ENCODE measurements at places on chromosomes 1 and 21.

DNA sequence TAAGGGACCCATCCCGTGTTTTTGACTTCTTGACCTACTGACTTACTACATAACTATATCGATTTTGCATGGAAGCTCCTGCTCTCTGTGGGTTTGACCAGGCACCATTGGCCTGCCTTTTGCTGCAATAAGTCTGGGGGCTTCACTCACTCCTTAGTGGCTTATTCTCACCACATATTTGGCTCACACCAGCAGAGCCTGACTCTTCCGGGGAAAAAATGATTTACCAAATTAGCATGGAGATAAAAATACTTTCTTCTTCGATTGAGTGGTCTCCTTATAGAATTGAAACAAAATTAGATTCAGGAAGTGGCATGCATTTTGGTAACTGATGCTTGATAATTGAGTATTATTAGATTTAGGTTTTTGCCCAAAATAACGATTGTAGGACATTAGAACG lies 129.7 kb downstream of the RUNX1 start:
- no peak for DNase-seq

DNA sequence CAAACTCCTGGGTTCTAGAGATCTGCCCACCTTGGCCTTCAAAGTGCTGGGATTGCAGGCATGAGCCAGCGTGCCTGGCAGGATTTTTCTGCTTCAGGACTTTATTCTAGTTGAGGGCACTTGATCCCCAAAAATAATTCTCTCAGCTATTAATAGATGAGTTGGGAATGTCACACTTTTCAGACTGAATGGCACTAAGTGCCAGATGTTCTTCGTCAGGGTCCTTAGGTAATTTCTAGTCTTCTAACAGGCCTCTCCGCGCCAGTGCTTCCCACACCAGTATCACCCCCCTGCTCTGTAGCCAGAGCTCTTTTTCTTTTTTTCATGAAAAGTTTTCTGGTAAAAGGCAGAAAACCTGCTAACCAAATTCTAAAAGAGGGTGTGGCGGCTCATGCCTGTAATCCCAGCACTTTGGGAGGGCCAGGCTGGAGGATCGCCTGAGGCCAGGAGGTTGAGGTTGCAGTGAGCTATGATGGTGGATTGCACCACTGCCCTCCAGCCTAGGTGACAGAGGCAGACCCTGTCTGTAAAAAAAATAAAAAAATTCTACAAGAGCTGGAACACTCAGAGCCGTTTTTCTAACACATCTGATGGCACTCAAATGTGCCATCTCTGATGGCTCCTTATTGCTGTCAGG lies 6.1 kb upstream of the SARS1 start:
- DNase-seq = no peak

GRCh38 chr1:96682056-96682455 lies 39.5 kb upstream of the PTBP2 start:
- DNase-seq = no peak

DNA sequence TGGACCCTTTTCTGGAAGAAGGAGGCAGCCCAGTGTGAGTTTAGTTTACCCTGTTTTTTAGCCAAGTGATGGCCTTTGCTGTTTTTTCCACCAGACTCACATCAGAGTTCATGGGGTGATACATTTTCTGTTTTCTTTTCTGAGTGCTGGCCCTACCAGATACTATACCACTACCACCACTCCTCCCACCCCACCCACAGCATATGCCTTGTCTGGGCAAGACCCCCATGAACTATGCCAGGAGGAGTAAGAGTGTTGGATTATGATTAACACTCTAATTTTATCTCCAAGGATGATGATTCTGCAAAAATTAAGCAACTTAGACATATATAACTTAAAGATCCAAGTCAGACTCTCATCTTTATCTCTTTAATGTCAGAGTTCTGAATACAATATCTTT lies 26.1 kb downstream of the FABP3 start:
- DNase-seq = no peak

- no peak for DNase-seq
Observed at GRCh38 chr21:44551340-44551961, at the start of gene KRTAP10-2. KRTAP10-2 (minus strand) TSS chr21:44551505; CDS start chr21:44551458, 47 bp downstream.

DNA sequence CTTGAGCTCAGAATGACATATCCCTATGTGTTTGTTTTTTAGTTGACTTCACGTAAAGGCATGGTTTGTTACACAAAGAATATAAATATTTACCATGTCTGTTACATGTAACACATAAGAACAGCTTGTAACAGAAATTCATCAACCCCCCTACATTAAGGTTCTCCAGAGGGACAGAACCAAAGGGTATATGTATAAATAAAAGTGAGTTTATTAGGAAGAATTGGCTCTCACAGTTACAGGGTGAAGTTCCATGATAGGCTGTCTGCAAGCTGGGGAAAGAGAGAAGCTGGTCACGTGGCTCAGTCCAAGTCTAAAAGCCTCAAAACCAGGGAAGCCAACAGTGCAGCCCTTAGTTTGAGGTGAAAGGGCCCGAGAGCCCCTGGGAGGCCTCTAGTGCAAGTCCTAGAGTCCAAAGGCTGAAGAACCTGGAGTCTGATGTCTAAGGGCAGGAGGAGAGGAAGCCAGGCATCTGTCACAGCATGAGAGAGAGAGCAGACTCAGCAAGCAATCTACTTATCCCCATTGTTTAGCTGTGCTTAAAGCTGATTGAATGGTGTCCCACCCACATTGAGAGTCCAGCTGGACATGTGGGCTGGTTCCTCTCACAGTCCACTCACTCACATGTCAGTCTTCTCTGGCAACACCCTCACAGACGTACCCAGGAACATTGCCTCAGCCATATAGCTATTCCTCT lies 15.8 kb downstream of the THRAP3 start:
- no peak for DNase-seq

DNA sequence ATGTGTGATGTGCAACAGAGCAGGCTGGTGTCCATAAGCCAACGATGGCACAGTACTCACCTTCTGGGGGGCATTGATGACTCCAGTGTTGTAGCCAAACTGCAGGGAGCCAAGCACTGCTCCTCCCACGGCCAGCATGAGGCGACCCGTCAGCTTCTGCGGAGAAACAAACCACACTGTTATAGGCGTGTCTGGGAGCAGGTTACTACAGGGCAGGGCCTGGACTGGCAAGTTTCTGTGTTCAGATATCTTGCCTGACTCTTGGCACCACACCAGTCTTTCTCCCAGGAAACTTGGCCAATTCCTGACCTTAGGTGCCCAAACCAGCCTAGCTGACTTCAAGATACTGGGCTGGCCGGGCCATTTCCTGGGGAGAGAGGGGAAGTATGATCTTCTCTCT lies 15.5 kb downstream of the SLC2A1 start:
- no peak for DNase-seq

GRCh38 chr1:23369335-23370013 lies at the start of gene ZNF436:
ZNF436 (minus strand) TSS chr1:23369836; CDS start chr1:23368005, 1,831 bp downstream.
- no peak for DNase-seq

- DNase-seq = no peak
Observed at GRCh38 chr1:156195853-156196252, 1.9 kb downstream of the SLC25A44 start.

GRCh38 chr1:116152950-116153691 lies 41.9 kb downstream of the MAB21L3 start:
- DNase-seq = no peak

DNA sequence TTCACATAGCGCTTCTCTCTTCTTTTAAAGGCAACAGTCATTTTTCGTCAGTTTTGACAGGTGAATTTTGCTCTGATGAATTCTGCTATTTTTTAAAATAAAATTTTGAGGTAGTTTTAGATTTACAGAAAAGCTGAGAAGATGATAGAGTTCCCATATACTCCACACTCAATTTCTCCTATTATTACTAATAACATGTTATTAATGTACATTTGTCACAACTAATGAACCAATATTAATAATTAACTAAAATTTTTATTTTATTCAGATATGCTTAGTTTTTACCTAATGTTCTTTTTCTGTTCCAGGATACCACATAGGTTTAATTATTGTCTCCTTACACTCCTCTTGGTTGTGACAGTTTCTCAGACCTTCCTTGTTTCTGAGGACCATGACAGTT lies 197.0 kb downstream of the ZC3H11B start:
- DNase-seq = no peak

GRCh38 chr21:37525810-37526209 lies 159.2 kb downstream of the DYRK1A start:
- no peak for DNase-seq

- DNase-seq = no peak
Observed at GRCh38 chr1:156162430-156163037, 9.1 kb downstream of the SEMA4A start.

GRCh38 chr1:150180474-150180873 lies 30.8 kb downstream of the PLEKHO1 start:
- no peak for DNase-seq

DNA sequence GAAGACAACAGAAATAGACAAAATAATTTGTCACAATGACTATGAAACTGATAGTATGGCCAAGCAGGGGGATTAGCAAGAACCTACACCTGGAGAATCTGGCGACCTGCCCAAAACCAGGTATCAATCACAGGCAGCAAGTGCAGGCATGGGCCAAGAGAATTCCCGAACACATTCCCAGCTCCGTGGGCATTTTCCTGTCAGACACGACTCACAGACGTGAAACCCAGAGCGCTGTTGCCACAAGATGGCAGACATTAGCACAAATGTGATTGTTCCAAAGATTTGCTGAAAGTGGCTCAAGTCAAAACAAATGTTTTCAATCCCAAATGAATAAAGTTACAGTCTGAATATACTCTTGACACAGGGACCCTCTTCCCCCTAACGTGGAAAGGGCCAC lies 36.8 kb downstream of the HLCS start:
- DNase-seq = no peak

DNA sequence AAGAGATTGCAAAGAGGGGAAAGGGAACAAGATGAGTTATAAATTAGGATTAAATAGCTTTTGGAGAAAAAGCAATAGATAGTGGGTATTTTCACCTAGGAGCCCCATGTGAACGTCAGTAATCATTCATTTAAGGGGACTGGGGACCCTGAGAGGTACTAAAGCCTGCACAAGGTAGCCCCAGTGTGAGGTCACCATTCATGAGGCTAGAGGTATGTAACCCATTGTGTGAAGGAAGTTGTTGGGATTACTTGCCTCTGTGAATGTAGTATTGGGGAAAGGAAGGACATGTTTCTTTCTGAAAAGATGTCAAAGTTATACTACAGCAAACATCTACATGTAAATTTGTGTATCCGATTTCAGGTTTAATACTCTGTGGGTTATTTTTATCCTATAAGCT lies 276.8 kb downstream of the TBX15 start:
- DNase-seq = no peak

GRCh38 chr1:227093309-227093708 lies 153.2 kb downstream of the COQ8A start:
- DNase-seq = no peak

GRCh38 chr1:53686091-53686964 lies 52.6 kb downstream of the GLIS1 start:
- DNase-seq = no peak

DNA sequence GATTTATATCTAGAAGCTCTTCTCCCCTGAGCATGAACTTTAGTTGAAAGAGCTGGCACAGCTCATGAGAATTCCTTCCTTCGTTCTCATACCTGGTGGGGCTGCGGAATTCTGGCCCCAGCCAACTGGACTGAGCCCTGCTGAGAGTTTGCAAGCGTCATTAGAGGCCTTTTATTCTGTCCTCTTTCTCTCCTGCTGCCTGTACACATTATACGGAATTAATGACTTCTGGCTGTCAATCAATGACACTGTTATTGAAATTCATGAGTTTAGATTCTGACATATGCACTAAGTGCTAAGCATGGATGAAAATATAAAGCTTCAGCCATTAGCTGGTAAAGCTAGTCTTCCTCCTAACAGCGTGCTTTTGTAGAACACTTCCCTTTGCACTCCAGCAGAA lies 27.5 kb downstream of the KAZN start:
- DNase-seq = no peak

DNA sequence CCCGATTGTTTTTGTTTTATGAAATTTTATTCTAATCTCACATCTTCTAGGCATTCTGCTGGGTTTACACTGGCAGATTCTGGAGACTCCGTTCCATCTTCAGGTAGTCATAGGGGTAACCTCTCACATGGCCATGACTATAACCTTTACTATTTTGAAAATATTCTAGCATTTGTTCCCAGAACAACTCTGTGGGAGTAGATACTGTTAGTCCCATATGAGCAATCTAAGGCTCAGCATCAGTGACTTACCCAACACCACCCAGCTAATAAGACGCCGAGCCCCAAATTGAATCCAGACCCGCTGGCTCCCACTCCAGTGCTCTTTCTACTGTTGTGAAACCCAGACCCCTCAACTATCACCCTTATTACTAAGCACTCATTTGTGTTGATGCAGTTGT lies 9.8 kb downstream of the ADAMTS4 start:
- no peak for DNase-seq

- DNase-seq = no peak
Observed at GRCh38 chr1:205481218-205481617, 23.3 kb upstream of the CDK18 start.

- no peak for DNase-seq
Observed at GRCh38 chr21:20459838-20460237, 538.4 kb upstream of the NCAM2 start.

- DNase-seq = no peak
Observed at GRCh38 chr1:175494950-175495349, 248.4 kb downstream of the TNR start.

- DNase-seq = no peak
Observed at GRCh38 chr1:112720800-112721199, 5.7 kb upstream of the PPM1J start.

DNA sequence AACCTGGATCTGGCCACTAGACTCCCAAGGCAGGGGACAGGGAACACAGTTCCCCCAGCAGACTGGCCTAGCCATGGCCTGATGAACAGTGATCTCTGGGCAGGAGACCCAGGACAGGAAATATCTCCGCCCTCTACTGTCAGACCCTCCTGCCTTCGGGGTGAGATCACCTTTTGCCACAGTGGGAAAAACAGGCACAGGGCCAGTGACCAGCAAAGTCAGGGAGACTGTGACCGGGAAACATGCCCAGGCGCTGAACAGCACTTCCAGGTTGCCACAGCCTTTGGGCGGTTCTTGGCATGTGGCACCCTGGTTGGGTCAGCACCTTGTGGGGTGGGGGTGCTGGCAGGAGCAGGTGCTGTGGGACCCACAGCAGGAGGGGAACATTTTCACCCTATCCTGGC lies 8.9 kb upstream of the ZNF669 start:
- DNase-seq = no peak

GRCh38 chr1:236081546-236082227 lies 16.8 kb upstream of the NID1 start:
- DNase-seq = no peak

Data from 8988T (cell line).